Kidney (tissue), 22 donors: ENCODE measurements at places on chromosomes 7 and 10.

DNA sequence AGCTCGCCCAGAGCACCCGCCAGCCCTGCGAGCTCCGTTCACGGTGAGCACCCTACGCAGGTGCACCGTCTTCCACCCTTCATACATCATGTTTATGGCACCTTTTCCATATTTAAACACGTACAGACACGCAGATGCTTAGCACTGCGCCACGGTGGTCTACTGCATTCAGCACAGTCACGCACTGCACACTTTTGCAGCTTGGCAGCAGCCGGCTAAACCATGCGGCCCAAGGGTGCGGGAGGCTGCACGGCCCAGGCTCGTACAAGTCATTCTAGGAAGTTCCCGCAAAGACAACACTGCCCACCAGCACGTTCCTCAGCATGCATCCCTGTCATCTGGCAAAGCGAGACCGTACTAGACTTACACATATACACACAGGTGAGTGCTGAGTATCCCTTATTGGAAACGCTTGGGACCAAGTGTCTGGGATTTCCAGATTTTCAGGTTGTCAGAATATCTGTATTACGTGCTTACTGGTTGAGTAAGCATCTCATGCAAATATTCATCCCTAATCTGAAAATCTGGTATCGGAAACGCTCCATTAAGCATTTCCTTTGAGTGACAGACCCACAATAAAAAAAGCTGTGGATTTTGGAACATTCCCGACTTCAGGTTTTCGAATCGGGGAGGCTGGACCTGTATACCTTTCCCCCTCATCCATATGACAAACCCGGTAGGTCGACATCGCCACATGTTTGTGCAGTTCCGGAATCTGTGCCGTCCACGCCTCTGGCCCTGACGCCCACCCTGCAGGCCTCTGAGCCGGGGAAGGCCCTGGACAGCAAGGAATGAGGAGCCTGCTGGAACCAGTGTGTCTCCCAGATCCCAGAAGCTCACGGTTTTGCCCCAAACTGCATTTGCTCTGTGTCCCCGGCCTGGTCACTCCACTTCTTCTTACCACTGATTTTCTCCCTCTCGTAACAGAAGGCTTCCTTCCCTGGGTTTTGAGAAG, 222.2 kb downstream of the ELFN1 start:
- DNase-seq: no peak

- DNase-seq: no peak
Observed at GRCh38 chr10:6995831-6996230, 415.0 kb downstream of the SFMBT2 start.

GRCh38 chr7:12595148-12595547, 24.6 kb downstream of the SCIN start:
- DNase-seq: no peak

DNA sequence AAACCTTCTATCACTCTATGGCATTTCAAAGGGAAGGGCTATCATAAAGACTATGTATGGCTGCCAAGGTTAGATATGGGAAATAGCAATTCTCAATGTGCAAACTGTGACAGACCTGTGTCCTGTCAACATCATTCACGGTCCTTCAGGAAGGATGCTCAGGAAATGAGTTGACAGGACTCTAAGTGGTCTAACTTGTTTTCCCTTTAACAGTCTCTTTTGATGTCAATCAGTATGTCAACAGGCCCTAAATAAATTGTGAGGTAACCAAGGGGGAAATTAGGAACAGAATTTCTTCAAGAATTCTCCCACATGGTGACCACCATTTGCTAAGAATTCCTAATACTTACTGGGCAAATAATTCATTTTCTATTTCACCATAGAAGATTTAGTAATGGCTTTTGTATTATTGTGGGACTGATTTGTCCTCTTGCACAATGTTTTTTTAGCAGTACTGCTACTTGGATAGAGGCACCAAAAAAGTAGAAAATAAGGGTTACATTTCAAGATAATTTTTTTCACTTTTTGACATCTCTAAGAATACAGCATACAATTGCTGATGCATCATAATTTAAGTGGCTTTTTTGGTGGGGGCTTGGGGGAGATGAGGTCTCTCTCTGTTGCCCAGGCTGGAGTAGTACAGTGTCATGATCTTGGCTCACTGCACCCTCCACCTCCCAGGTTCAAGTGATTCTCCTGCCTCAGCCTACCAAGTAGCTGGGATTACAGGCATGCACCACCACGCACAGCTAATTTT, 275.8 kb downstream of the CACNA2D1 start:
- no peak for DNase-seq
